ENCODE measurements at places on chromosomes 2 and 18.
A peak's percentile ranks its signal among the peaks of the same experiment; 100 is the strongest.

DNA sequence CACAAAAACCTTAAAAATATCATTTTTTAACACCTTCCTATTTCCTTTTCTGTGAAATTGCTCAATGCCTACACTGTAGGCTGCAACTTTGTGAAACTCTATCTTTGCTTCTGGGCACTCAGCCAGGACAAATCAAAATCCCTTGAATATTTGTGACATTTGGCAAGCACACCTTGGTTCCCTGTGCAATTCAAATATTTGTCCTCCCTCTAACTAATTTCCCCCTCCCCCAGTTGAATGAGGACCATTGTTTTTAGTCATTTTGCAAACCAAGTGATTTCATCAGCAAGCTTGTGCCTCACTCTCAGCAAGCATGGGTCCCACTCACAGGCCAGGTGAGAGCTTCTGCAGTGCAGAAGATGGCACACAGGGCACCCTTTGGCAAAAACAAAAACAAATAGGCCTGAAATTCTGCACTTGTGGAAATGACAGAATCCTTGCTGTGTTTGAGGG is 541.5 kb downstream of the CNTNAP5 start:
- no peak for DNase-seq

DNA sequence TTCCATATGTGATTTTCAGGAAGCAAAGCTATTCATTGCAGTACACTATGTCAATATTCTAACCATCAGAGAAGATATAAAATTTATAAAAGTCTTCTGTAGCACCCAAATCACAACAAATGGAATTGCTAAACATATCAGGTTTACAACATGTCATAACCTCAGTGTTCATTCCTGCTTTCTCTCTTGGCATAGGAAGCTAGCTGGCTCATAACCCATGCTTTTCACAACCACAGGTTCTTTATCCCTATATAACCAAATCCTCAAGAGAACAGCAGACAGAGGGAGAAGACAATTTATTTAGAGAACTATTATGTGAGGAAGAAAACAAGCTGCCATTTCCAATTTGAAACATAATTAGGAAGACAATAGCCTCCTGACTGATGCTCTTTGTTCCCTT is 997.0 kb upstream of the ACVR2A start:
- DNase-seq: no peak

GRCh38 chr2:224865016-224865415 is 148.9 kb upstream of the CCDC195 start:
- peak; percentile 71 for DNase-seq

DNA sequence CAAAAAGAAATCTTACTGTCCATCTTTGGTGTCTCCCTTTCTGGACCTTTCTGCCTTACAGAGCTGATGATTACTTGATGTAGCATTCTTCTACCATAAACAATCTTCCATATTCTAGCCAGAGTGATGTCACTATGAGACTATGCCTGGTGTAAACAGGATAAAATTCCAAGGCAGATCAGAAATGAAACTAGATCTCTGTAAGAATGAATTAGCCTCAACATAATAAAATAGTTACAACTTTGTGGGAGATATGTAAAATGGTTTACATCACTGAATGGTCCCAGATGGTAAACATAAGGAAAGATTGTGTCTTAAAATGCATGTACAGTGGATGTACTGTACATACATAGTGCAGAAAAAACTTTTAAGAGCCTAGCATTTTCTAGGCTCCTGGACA is 112.3 kb upstream of the ZNF521 start:
- DNase-seq: peak; percentile 86

GRCh38 chr2:241182126-241182525 is 6.4 kb upstream of the ANO7 start:
- no peak for DNase-seq

GRCh38 chr2:122523143-122523542 is 767.7 kb downstream of the TSN start:
- no peak for DNase-seq

GRCh38 chr2:222708274-222708710 is 36.8 kb downstream of the MOGAT1 start:
- DNase-seq: peak; percentile 74

GRCh38 chr2:101697124-101698013 is at the start of gene MAP4K4:
Gene MAP4K4, plus strand, starts transcription at chr2:101697707. Its CDS starts 374 bp downstream, at chr2:101698081.
- DNase-seq: peak; percentile 90

DNA sequence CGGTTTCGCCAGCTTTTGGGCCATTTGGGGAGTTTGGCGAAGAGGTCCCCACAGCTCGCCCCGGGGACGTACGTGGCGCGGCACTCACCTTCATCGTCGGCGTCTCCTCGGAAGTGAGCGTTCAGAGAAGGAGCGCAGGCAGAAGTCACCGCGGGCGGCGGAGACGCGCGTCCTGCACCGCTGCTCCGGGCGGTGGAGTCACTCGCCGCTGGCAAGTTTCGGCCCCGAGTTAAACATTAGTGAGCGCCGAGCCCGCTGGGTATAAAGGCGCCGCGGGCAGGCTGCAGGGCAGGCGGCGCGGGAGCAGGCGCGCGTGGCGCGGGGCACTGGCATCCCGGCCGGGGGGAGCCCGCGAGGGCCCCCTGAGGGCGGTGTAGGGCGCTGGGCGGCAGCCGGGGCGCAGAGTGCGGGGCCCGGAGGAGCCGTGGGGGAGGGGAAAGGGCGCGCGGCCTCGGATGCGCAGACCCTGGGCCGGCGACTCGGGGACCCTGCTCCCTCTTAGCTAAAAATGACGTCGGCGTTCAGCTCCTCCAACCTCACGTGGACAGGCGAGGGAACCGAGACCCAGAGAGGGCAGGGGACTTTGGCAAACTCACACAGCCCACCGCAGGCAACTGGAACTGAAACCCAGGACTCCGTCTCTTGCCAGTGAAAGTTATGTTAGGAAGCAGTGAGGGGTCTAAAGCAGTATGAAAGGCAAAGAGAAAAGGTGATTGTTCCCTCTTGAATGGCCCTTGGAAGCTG is at the start of gene DPP4:
Gene DPP4 (minus strand): TSS at position 328 of the 744 bp plus-strand sequence. CDS start 234 bp downstream, at position 94.
- peak; percentile 43 for DNase-seq

DNA sequence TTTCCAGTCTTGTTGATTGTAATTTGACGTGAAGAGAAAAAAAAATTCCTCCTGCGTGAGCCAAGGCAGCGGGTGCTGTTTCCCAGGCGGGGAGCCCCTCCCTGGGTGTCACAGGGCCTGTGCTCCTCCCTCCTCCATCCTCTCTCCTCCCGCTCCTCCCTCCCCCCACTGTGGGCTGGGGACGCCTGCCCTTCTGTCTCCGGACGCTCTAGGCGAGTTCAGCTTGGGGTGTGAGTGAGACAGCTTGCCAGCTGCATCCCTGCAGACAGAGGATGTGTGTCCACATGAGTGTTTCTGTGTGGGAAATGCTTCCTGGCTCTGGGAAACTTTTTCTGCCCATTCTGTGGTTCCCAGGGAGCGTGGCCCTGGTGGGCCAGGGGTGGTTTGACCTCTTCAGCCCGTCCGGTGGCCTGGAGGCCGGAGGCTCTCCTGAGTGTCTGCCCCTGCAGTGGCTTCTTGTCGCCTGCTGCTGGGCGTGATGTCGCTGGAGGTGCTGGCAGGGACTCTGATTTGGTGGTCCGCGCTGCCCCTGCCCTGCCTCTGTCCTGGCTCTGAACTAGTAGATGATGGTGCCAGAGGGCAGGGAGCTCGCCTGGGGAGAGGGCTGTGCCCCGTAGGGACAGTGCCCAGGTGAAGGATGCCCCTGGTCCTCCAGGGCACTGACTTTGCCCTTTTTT is 96.4 kb downstream of the USP40 start:
- no peak for DNase-seq

GRCh38 chr2:186645999-186646398 is 47.9 kb upstream of the FAM171B start:
- peak; percentile 34 for DNase-seq

DNA sequence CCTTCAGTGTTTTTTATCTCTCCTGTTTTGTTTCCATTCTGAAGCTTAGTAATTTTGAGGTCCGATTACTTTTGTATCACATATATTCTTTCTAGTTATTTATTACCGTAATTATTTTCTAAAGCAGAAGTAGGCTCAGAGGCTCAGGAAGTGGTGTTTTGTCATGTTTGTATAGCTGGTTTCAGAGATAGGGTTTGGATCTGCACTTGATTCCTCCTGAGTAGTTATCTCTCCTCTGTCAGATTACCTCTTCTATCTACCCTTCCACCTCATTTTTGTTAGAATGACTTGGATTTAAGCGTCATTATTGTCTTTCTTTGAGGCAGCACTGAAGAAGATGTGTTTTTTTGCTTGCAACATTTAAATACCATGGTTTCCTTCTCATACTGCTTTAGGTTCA is 95.4 kb downstream of the MTA3 start:
- no peak for DNase-seq

- DNase-seq: no peak
Measured at GRCh38 chr2:74104839-74105238, 42.9 kb downstream of the BOLA3 start.

DNA sequence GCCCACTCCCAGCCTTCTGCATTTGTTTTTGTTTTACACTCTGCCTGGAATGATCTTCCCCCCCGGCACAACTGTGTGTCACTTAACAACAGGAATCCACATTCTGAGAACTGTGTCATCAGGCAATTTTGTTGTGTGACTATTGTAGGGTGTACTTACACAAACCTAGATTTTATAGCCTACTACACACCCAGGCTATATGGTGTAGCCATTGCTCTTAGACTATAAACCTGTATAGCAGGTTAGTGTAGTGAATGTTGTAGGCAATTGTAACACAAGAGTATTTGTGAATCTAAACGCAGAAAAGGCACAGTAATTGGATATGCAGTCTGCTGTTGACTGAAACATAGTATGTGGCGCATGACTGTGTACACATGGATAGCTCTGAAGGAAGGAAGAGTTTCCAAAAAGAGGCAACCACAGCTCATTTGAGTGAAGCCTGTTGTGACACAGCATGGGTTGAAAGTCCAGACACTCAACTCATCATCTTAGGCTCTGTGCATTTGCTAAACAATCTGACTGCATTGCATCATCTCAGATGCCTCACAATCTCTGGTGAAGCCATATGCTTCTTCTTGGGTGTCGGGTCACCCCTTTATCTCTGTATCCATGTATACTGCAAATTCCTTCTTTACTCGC is 506.6 kb upstream of the SPHKAP start:
- DNase-seq: peak; percentile 69

DNA sequence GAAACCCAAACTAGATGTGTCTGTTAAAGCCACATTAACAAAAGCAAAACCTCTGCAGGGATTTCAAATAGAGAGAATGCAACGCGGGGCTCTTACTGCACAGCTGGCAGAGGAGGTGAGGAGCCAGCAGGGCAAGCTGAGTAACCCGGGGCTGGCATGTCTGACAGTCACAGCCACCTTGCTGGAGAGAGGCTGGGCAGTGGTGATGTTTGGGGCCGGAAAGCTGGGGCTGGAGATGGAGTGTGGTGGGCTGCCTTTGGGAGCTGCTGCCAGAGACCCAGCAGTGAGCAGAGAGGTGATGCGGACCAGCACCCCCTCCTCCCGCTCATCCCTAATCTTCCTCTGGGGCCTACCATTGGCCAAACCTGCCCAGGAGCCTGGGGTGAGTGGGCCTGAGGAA is 204.5 kb upstream of the ARL4C start:
- DNase-seq: no peak

GRCh38 chr2:48034295-48034694 is 128.0 kb upstream of the FBXO11 start:
- no peak for DNase-seq

GRCh38 chr2:143401861-143402260 is 272.6 kb downstream of the ARHGAP15 start:
- DNase-seq: no peak

DNA sequence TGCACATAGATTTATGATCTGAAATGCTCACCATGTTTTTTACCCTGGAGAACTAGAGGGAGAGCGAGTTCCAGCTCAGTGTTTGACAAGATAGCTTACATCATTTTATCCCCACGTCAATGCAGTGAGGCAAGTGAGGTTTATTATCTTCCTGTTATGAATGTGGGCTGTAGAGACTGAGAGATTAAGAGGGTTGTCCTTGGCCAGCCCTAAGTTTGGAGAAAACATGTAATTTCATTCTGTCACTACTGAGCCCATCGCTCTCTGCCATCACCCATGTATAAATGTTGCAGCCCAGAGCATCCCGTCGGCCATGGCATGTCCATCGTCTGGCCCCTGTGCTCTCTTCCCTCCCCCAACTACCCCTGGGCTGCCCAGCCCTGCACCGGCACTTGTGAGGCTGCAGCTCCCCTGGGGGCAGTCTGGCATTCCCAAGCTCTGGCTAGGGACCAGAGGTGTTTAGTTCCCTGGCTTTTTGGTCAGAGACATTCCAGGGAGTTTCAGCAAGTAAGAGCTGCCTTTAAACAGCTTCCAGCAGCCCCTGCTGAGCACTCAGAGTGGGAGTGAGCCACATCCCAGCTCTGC is 136.7 kb downstream of the ANTXR1 start:
- peak; percentile 77 for DNase-seq

- DNase-seq: no peak
Measured at GRCh38 chr18:32907311-32907585, 134.4 kb upstream of the KLHL14 start.

DNA sequence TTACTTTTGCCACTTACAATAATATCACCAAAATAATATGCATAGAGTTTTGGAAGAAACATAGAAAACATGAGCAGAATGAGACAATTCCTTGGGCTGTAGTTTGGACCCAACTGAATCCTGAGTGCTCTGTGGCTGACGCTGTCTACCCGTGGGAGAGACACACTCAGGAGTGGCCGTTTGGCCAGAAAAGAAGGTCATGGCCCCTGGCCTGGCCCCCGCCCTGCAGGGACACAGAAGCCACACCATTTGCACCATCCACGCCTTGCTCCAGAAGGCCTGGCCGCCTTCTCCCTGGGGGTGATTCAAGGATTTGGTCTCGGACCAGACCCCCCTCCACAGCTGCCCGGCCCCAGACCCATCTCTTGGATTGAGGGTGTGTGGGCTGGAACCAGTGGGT is 6.4 kb upstream of the D2HGDH start:
- no peak for DNase-seq

DNA sequence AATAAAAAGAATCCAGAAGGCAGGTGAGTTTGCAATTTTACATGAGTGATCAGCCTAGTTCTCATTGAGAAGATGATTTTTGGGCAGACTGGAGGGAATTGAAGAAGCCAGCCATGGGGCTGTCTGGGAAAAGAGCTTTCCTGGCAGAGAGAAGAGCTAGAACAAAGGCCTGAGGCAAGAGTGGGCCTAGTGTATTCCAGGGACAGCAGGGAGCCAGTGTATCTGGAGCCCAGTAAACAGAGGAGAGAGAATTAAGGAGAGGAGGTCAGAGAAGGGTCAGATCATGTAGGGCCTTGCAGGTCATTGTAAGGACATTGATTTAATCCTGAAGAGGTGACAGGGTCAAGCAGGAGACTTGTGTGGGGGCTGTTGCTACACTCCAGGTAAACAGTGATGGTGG is 195.8 kb downstream of the SATB2 start:
- DNase-seq: no peak

GRCh38 chr2:15802657-15803542 is 137.4 kb upstream of the MYCN start:
- DNase-seq: no peak
